Lung microvascular endothelial cell (primary cell): ENCODE measurements at places on chromosomes 13 and 19. TPM values are rescaled to one million over a fixed set of nuclear protein-coding genes. Genes with fewer than 3 reads are reported as not detected.
A peak's percentile ranks its signal among the peaks of the same experiment; 100 is the strongest.

- DNase-seq: no peak
These were observed 306.8 kb downstream of the DCLK1 start for GRCh38 chr13:35824395-35824794.

DNA sequence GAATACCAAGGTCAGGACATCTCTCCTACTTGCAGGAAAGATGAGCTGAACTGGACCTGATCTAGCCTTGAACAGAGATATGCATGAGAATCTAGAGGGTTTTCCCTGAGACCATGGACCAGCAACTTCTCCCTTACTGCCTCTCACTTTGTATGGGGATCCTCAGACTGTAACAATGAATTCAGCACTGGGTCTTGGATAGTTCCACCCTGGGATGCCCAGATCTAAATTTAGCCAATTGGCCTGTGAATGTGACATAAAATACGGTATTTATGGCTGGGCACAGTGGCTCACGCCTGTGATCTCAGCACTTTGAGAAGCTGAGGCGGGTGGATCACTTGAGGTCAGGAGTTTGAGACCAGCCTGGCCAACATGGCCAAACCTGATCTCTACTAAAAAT, 15.3 kb upstream of the LILRA2 start:
- no peak for DNase-seq

GRCh38 chr13:95083758-95084157, 217.5 kb downstream of the ABCC4 start:
- DNase-seq: peak; percentile 95

GRCh38 chr13:50636007-50636704, 207.3 kb downstream of the DLEU7 start:
- DNase-seq: no peak

CEACAM8 gene
- total RNA-seq: not detected in 2 replicates

LILRB3 gene
- total RNA-seq: not detected in 2 replicates

CGB8 gene
- not detected in 2 replicates for total RNA-seq
